ENCODE measurements at places on chromosomes 2 and 18. TPM values are rescaled to one million over a fixed set of nuclear protein-coding genes. Genes with fewer than 3 reads are reported as not detected.

Gene STPG4
- not detected for total RNA-seq

Gene CDH19
- total RNA-seq: not detected

Gene NCKAP5
- total RNA-seq: 0.80 TPM

Gene B3GNT7
- total RNA-seq: 25.2 TPM

Gene MATN3
- 0.60 TPM for total RNA-seq

Gene GALNT3
- total RNA-seq: 4.8 TPM

Gene GCKR
- total RNA-seq: 1.3 TPM

Gene GREB1
- total RNA-seq: 219 TPM

Gene MARCHF7
- 89.0 TPM for total RNA-seq

Gene GALNT1
- 44.4 TPM for total RNA-seq

Gene CHN1
- total RNA-seq: 6.9 TPM

Gene MDH1B
- 1.7 TPM for total RNA-seq

Gene ZNF142
- total RNA-seq: 28.6 TPM

Gene ABHD3
- total RNA-seq: 4.8 TPM

DNA sequence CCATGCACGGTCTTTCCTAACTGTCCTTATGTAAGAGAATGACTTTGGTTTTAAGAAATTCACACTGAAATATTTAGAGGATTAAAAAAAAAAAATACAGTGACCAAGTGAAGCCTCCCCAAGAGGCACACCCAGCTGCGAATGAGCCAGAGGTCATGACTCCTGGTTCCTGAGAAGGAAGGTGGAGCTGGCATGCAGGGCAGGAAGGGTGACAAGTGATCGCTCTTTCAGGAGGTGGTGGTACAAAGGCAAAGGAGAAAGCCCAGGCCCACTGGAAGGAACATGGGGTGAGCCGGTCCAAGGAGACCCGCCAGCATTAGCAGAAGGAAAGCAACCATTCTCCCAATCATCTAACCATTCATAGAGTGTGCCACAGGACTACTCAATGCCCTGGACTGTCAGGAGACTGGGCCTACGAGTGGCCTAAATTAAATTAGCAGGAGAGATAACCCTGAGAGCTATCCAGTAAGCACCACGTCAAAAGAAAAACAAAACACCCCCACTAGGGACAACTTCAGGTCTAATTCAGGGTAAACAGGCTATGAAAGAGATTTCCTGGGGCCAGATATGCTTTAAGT, 7.8 kb downstream of the INO80C start:
- H3K4me1 ChIP-seq: no peaks in the 10 kb centered on the region
- H3K27me3 ChIP-seq: no peaks in the 10 kb centered on the region
- H3K27ac ChIP-seq: no peak overlapping the region
- H3K4me3 ChIP-seq: no peak overlapping the region

- H3K27ac ChIP-seq: no peak overlapping the region
- peaks cover 9% of the 10 kb centered on the region for H3K4me1 ChIP-seq
Measured at GRCh38 chr2:70035344-70035844, 51.9 kb upstream of the PCBP1 start.

DNA sequence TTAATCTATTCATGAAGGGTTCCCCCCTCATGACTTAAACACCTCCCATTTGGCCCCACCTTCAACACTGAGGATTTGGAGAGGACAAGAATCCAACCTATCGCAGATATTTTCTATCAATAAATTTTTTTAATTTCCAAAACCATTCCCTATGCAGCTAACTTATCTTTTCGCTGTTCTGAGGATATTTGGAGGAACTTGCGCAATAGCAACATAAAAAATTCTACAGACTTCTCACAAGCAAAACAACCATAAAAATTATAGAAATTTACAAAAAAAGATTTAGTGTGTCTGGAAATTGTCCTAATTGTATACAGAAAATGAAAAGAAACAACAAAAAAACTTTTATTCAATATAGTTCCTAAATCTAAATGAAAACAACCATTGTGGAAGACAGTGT, 1472.7 kb upstream of the ZEB2 start:
- no peaks in the 10 kb centered on the region for H3K4me1 ChIP-seq
- H3K4me3 ChIP-seq: no peak overlapping the region
- H3K36me3 ChIP-seq: no peaks in the 10 kb centered on the region
- DNase-seq: no peak
- no peak overlapping the region for H3K27ac ChIP-seq

- no peak overlapping the region for H3K4me3 ChIP-seq
- no peak overlapping the region for H3K27ac ChIP-seq
- no peaks in the 10 kb centered on the region for H3K36me3 ChIP-seq
- no peak for DNase-seq
Measured at GRCh38 chr2:138058427-138058826, 94.2 kb downstream of the HNMT start.

DNA sequence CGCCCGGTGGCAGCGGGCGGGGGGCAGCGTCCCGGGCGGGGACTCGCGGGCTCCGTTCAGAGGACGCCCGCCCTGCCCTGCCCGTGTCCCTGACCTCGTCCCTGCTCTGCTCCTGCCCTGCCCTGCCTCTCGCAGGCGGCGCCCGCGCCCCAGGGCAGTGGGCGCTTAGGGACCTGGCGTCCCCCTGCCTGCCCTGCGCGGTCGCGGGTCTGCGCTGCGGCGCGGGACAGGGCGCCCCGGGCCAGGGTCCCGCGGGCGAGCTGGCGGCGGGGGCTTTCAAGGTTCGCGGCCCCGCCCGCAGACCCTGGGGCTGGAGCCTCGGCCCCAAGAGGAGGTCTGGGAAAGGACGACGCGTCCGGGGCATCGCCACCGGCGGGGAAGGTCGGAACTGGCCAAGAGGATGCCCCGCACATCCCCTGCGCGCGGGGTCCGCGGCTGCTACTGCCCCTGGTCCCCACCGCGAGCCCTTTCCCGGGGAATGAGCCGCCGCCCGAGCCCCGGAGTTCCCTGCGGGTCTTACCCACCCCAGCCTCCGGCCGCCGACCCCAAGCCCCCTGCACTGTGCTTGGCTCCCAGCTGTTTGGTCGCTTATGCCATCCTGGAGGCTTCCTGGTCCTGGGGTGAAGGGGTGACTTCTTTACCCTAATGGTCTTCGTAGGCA, 679 bp downstream of the RNF144A start:
- H3K36me3 ChIP-seq: no peaks in the 10 kb centered on the region
- H3K27me3 ChIP-seq: no peaks in the 10 kb centered on the region
- DNase-seq: peak; percentile 45
- peaks cover 14% of the 10 kb centered on the region for H3K4me1 ChIP-seq

DNA sequence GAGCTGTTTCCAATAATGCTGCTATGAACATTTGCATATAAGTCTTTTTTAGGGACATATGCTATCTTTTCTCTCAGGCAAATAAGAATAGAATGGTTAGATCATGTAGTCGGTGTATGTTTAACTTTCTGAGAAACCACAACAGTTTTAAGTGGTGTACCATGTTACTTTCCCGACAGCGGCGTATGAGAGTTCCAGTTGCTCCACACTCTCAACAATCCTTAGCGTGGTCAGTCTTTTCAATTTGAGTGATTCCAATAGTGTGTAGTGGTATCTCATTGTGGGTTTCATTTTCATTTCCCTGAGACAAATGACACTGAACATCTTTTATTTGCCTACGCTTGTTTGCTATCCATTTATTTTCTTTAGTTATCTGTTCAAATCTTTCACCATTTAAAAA, 149.5 kb downstream of the ACOXL start:
- no peaks in the 10 kb centered on the region for H3K4me1 ChIP-seq
- no peaks in the 10 kb centered on the region for H3K27me3 ChIP-seq
- no peak for DNase-seq

DNA sequence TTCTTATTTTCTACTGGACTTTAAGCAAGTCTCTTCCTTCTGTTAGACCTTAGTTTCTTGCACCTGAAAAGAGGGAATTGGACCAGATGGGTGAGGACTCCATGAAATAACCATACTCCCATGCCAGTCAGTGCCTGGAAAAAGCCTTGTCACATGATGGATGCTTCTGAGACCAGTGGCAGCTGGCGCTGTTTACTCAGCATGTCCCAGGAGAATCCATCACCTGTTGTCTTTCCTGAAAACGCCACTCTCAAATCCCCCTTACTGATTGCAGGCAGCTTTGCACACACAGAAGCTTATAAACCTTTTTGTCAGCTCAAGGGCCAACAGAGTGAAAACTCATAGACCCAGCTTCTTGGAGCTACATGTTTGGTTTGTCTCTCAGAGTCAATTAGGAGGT, 117.6 kb downstream of the POLE4 start:
- H3K27ac ChIP-seq: no peak overlapping the region
- H3K4me1 ChIP-seq: peaks cover 2% of the 10 kb centered on the region

GRCh38 chr2:70668911-70669310, 99.1 kb downstream of the ADD2 start:
- DNase-seq: no peak
- H3K4me1 ChIP-seq: no peaks in the 10 kb centered on the region
- no peak overlapping the region for H3K27ac ChIP-seq
- H3K36me3 ChIP-seq: no peaks in the 10 kb centered on the region

DNA sequence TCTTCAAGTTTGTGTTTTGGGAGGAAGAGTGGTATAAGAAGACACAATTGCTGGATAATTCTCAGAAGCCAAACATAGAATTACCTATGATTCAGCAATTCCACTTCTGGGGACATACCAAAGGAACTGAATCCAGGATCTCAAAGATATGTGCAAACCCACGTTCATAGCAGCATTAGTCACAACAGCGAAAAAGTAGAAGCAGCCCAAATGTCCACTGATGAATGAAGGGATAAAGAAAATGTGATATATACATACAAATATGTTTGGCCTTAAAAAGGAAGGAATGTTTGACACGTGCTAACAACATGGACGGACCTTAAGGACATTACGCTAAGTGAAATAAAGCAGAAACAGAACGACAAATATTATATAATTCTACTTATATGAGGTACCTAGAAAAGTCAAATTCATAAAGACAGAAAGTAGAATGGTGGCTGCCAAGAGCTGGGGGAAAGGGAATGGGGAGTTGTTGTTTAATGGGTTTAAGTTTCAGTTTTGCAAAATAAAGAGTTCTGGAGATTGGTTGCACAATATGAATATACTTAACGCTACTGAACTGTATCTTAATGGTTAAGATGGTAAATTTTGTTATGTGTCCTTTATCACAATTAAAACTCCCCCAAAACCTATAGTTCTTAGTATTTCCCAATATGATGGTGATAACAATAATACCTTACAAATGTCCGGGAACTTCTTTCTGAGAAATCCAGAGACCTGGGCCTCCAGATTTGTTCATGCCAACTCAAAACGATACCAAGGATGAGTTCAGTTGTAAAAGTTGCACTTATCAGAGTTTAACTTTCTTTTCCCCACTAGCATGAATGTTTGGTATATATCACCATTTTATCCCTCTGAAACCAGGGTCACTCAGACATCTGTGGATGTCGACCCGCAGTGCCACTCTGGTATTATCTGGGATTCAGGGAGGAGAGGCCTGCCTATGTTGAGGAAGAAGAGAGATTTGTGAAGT, 33.7 kb upstream of the WIPF1 start:
- no peak for DNase-seq
- H3K4me1 ChIP-seq: peaks cover 4% of the 10 kb centered on the region
- no peak overlapping the region for H3K27ac ChIP-seq
- no peak overlapping the region for H3K4me3 ChIP-seq

- no peak overlapping the region for H3K4me3 ChIP-seq
- H3K27ac ChIP-seq: no peak overlapping the region
- H3K27me3 ChIP-seq: no peaks in the 10 kb centered on the region
- H3K36me3 ChIP-seq: no peaks in the 10 kb centered on the region
- H3K4me1 ChIP-seq: peaks cover 4% of the 10 kb centered on the region
Measured at GRCh38 chr18:58682429-58683069, 11.3 kb downstream of the MALT1 start.

GRCh38 chr2:227117027-227117426, 47.0 kb downstream of the COL4A4 start:
- H3K27ac ChIP-seq: no peak overlapping the region
- H3K4me3 ChIP-seq: no peak overlapping the region
- DNase-seq: no peak

DNA sequence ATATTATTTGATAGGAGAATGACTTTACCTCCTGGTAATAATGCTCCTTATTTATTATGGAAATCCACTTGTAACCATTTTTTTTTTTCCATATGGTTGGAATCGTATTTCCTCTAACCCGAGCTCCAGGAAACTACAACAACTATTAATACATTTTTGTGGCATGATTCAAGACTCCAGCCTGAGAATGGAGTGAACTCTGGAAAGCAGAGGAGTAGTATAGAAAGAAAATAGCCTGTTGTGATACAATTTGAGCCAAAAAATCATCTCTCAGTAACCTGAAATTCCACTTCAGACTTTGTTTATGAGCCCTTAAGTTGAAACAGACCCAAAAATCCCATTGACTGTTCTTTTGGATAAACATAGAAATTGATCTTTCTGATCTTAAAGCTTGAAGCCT, 921.1 kb downstream of the SOCS6 start:
- H3K36me3 ChIP-seq: no peaks in the 10 kb centered on the region
- DNase-seq: no peak
- H3K4me3 ChIP-seq: no peak overlapping the region
- H3K4me1 ChIP-seq: no peaks in the 10 kb centered on the region

- no peaks in the 10 kb centered on the region for H3K4me1 ChIP-seq
- H3K27me3 ChIP-seq: no peaks in the 10 kb centered on the region
- no peak overlapping the region for H3K4me3 ChIP-seq
- no peak overlapping the region for H3K27ac ChIP-seq
Measured at GRCh38 chr18:27771571-27771970, 405.4 kb downstream of the CDH2 start.

GRCh38 chr2:11481789-11482472, 16.0 kb upstream of the E2F6 start:
- peak; percentile 65 for DNase-seq
- peak overlapping the region; percentile 95 for H3K27ac ChIP-seq
- H3K36me3 ChIP-seq: no peaks in the 10 kb centered on the region
- peaks cover 4% of the 10 kb centered on the region for H3K4me1 ChIP-seq
- no peaks in the 10 kb centered on the region for H3K27me3 ChIP-seq

DNA sequence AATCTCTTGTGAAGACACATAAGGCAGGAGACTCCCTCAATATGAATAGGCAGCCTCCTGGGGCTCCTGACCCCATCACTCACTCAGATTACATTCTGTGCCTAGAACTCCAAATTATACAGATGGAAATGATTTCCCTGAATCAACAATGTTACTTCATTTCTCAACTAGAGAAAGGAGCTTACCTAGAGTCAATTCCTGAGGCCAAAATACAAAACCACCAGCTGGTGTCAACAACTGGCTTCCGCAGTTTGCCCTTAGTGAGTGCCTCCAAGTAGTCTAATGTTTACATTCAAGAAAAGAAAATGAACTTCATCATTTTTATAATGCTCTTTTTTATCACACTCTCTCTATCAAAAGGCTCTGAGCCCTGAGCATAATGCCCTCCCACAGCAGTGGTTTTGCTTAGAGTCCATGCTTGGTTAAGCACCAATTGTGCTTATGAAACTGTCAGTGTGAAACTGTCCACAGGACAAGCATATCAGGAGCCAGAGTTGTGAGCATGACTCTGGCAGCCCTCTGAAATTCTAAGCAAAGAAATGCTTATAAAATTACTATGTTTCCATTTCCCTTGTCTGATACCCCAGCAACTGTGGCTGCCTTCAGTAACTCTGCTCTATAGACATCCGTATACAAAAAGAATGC, 305.7 kb upstream of the PKDCC start:
- DNase-seq: no peak
- no peaks in the 10 kb centered on the region for H3K36me3 ChIP-seq
- no peak overlapping the region for H3K4me3 ChIP-seq
- H3K27ac ChIP-seq: no peak overlapping the region

- H3K36me3 ChIP-seq: no peaks in the 10 kb centered on the region
- H3K27ac ChIP-seq: no peak overlapping the region
- H3K27me3 ChIP-seq: no peaks in the 10 kb centered on the region
- H3K4me3 ChIP-seq: no peak overlapping the region
- no peak for DNase-seq
Measured at GRCh38 chr2:143481237-143481623, 352.0 kb downstream of the ARHGAP15 start.

- no peaks in the 10 kb centered on the region for H3K27me3 ChIP-seq
- no peak for DNase-seq
- H3K4me1 ChIP-seq: no peaks in the 10 kb centered on the region
- H3K4me3 ChIP-seq: no peak overlapping the region
- no peak overlapping the region for H3K27ac ChIP-seq
Measured at GRCh38 chr2:231047274-231047922, 9.3 kb upstream of the PSMD1 start.

Measured in ovary (tissue), 10 donors.